ENCODE measurements at places on chromosomes 7 and 10. TPM values are rescaled to one million over a fixed set of nuclear protein-coding genes. Genes with fewer than 3 reads are reported as not detected.

DNA sequence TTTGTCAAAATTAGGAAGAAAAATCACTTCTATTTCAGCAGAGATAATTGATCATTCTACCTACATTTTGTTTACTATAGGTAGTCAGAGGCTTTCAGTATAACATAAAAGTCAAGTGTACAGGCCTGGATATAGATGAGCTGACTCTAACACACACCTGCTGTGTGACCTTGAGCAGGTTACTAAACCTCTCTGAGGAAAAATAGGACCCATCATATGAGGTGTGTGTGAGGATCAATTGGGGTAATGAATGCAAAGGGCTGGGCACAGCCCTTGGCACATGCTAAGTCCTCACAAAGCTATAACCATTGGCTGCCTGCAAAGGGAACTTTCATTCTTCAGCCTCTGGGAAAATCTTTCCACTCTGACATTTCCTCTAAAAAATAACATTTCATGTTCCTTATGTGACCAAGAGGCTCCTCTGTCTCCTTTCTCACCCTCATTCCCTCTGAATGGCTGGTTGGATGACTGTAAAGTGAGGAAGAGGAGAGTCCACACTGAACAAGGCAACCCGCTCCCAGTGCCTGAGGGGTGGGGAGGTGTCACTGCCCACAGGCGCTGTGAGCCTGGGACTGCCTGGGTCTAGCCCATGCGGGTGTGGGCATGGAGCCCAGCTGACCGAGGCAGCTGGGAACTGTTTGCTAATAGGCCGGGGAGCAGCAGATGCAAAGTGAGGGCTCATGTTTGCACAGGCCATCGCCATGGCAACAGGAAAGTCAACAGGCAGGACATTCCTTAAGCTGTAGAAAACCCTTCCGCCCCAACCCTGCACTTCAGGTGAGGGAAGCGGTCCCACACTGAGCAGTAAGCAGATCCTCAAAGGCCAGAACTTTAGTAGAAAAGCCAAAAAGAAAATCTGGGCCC is 36.8 kb downstream of the MYOF start:
- peak; percentile 99 for ATAC-seq

DNA sequence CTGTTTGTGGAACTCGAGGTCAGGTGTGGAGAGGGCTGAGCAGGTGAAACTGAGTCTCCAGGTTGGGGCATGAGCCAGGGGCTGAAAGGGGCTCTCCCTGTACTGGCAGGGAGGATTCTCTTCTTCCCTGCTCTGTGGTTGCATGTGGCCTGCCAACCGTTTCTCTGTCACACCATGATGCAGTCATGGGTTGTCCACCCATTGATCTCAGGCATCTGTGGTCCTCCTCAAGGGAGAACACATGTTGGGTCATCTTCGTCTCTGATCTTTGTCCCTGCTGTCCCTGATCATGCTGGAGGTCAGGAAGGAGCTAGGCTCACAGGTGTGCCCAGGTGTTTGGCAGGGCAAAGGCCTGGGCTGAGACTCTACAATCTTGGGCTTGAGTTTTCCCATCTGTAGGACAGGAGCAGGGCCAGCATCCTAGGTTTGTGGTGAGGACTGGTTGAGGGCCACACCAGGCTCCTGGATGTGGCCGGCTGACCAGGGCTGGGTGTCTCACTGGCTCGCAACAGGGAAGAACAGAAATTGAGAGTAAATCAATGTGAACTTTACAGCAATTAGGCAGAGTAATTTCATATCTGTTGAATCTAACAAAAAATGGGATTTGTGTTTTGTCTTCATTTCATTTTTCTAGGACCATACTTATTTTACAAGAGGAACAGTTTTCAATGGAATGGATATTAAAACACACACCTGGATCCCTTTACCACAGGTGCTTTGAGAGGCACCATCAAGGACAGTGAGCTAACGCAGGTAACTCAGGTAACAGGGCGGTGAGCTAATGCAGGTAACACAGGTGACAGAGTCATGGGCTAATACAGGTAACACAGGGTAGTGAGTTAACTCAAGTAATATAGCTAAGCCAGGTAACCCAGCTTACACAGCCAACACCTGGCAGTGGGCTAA is 58.5 kb upstream of the IGFBP3 start:
- ATAC-seq, result no peak

DNA sequence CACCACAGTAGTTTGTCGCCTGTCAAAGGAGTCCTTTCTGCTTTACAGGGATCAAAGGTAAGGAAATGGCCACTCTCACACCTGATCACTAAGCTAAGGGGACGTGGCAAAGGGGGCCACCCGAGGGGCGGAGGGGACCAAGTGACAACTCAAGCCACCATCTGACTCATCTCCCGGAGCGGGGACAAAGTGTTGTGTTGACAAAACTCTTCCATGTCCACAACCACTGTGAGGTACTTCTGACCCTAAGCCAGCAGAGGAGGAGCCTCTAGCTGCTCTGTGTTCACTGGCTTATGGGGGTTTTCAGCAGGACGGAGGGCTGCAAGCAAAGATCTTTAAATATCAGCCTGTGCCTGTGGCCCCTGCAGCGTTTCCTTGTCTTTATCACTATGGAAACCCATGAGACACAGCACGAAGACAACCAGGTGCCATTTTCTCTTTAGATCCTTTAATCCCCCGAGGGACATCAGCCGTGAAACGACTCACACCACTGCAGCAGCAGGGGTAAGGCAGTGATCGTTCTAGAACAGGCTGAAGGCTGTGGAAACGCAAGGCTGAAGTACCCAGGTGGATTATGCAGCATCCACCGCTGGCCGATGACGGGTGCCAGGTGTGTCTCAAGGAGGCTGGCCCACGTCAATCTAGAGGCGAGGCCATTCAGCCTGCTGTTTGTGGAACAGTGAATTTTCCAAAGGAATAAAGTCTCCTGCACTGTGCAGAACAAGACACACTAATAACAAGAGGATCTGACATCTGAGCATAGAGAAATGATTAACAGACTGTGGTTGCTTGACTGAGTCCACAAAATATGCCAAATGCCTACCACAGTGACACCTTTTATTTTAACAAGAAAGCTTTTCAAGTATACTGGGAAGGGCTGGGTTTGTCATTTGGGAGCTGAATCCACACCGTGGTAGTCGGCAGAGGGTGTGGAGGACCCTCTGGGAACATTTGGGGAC is 26.6 kb upstream of the DDC start:
- ATAC-seq, result no peak

- ATAC-seq, result no peak
These were observed 71.7 kb upstream of the TPK1 start for GRCh38 chr7:144907577-144907976.

DNA sequence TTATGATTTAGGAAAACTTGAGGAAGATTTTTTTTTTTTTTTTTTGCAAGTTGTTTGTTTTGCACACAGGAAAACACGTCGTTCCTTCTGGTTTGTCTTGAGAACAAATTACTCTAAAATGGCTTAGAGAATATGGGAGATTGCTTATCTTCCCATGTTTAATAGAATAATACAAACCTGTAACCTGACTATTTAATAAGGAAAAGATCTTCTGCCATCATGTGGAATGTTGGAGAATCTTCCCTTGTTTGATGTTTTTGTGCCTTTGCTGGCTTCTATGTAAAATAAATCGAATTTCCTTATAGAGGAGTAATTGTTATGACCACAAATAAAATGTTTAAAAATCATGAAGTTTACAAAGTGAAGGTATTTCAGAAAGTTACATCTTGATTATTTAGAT is 818.8 kb downstream of the GATA3 start:
- no peak for ATAC-seq

GRCh38 chr10:49652421-49653272 is 26.8 kb upstream of the C10orf53 start:
- no peak for ATAC-seq

GRCh38 chr7:40720416-40720815 is 585.6 kb downstream of the SUGCT start:
- ATAC-seq, result no peak

DNA sequence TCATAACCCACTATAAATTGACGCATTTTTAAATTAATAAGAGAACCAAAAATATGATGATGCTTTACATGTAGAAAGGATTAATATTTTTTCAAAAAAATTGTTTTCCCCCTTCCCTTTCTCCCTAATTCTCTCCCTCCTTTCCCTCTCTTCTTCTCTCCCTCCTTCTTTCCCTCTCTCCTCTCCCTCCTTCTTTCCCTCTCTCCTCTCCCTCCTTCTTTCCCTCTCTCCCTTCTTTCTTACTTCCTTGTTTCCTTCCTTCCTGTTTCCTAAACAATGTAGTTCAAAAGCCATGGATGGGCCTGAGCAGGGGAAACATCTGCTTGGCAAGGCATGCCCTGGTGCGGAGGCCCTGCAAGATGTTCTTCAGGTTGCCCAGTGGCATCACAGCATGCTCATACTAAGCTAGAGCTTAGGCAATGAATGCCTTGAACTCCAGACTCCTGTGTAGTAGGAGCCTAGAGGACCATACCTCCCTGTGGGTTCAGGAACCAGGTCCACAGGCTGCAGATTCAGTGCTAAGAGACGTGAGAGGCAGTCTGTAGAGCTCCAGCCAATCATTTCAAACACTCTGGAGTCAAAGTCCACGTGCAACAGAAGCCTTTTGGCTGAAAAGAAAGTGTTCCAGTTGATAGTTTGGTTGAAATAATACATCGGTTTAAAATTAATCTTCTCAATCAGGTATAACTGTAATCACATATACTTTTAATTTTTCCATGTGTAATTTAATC is 20.1 kb upstream of the MRPS17 start:
- no peak for ATAC-seq

DNA sequence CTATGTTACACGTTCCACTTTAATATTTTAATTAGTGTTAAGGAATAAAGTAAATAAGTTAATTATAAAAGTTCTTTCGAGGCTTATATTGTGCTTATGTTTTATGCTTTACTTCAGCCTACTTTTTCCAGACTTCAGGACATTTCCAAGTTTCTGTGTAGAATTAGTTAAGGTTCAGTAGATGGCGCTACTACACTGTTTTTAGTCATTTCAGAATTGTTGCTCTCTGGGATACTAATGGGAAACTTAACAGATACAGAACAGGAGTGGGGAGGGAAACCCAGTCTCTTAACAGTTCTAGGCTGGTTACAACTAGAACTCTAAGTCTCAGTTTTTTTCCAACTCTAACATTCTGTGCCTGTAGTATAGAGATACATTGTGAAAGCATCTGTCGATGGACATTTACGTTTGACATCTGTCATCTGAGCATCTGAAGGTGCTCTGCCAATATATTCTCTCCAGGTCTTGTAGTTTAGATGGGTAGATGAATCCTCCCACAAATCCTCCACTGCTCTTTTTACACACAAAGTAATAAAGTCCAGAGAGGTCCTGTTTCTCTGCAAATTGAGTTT is 56.8 kb upstream of the FAM171A1 start:
- peak; percentile 68 for ATAC-seq

DNA sequence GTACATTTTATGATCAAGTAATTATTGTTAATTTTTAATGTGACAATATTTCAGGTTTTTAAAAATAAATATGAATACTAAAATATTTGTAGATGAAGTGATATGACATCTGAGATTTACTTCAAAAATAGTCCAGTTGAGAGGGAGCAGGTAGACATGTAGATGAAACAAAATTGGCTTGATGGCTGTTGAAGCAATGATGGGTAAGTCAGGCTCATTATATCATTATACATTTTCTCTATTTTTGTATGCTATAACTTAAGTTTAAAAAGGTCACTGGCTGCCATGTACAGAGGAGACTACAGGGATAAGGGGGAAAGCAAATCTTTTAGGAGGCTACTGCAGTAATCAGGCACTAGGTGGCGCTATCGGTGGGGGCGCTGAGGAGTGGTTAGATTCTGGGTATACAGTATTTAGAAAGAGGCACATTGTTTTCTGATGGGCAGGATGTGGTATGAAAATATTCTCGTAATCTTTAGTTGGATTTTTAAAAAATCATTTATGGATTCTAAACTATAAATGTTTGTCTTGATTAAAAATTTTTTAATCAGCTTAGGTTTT is 189.8 kb upstream of the IMMP2L start:
- no peak for ATAC-seq

- no peak for ATAC-seq
These were observed 20.8 kb upstream of the RADIL start for GRCh38 chr7:4904346-4904745.

GRCh38 chr10:72234560-72235095 is 18.6 kb upstream of the ASCC1 start:
- ATAC-seq, result no peak

DNA sequence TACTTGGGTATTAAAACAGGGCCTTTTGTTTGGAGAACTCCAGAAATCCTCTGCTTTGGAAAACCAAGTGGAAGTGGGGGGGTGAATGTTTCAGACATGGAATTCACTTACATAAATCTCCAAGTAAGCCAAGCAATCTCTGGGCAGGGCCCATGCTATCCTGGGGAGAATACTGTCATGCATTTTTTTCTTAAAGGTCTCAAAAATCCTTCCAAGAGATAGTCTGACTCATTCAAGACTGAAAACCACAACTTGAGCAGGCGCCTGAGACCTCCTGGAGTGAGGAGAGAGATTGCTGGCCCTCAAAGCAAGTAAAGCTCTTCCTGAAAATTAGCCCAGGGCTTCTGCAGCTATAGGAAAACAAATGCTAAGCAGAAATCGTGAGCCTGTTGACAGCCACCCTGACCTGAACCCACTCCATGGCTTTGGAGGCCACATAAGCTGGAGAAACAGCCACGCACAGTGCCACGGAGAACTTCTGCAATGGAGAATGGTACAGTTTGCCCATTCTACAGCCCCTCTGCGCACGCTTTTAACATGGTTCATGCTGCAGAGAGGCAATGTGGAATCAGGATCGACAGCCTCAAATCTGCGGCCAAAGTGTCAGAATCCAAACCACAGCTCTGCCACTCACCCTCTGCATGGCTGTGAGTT is 203.1 kb upstream of the AUTS2 start:
- no peak for ATAC-seq

GRCh38 chr7:80307227-80307856 is 172.7 kb downstream of the GNAI1 start:
- peak; percentile 99 for ATAC-seq

DNA sequence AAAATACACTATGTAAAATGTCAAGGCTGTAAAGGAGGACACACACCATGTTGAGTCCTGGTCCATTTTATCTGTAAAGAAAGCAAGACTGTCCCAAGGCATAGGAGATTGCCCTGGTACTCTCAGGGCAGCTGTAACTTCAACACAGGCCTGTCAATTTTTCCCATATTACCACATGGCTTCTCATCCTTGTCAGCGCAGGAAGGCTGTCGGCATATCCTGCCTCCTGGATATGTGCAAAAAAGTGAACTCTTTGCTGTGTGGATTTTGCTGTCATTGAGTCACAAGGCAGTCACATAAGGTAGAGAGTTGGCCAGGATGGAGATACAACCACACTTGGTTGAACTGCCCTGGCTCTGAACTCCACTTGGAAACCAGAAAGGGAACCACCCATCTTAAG is 8.7 kb downstream of the DUSP5 start:
- ATAC-seq, result no peak

DNA sequence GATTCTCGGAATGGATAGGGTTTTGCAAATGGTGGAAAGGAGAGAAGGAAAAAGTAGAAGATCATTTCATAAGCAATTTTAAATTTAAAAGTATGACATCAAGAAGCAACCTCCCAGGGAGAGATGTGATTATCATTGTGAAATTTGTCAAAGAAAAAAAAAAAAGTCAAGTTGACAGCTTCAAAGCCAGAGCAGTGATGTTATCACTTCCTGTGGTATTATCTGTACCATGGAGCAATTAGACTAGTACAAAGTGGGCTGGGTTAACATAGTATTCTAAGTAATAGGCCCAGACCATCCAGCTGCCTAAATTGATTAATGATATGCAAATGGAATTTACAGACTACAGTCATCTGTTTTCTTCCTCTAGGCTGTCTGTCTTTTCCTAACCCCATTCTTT is 84.0 kb upstream of the NPY start:
- peak; percentile 72 for ATAC-seq

Gene ZNF425
- 4.5 TPM for total RNA-seq

Gene C1QL3
- 0.16 TPM for total RNA-seq

Gene CHN2
- 14.8 TPM for total RNA-seq

Gene UMAD1
- 13.0 TPM for total RNA-seq

Gene RPS24
- 3,497 TPM for total RNA-seq

Gene PLAC9
- total RNA-seq, result 35.7 TPM

All from motor neuron (in vitro differentiated cells).